Endothelial cell of umbilical vein (primary cell): ENCODE measurements at places on chromosomes 12 and 14. TPM values are rescaled to one million over a fixed set of nuclear protein-coding genes. Genes with fewer than 3 reads are reported as not detected.

The BCL2L2 gene
- 24.3 and 26.2 TPM in 2 replicates for total RNA-seq

The ANKRD33 gene
- total RNA-seq, result 0.95 and 1.2 TPM in 2 replicates

The CBLN3 gene
- total RNA-seq, result 5.0 and 8.6 TPM in 2 replicates

The NPAS3 gene
- 0.13 and 0.65 TPM in 2 replicates for total RNA-seq

The ARHGAP9 gene
- total RNA-seq, result 0.38 TPM in 1 of 2 replicates, not detected in the other

The TAS2R42 gene
- not detected in 2 replicates for total RNA-seq

The VTI1B gene
- 79.4 and 90.0 TPM in 2 replicates for total RNA-seq

The ZNF84 gene
- total RNA-seq, result 26.0 TPM in 2 replicates

The GLT1D1 gene
- total RNA-seq, result not detected in 2 replicates

The E2F7 gene
- 19.8 and 24.4 TPM in 2 replicates for total RNA-seq

The RNASE7 gene
- total RNA-seq, result not detected in 2 replicates

The B4GALNT3 gene
- total RNA-seq, result not detected in 2 replicates

The SAMD4A gene
- 88.8 and 95.3 TPM in 2 replicates for total RNA-seq

The ZDHHC22 gene
- total RNA-seq, result 0.24 and 0.28 TPM in 2 replicates

The MSI1 gene
- 0.12 TPM in 1 of 2 replicates, not detected in the other for total RNA-seq

The GPR135 gene
- 3.4 and 3.7 TPM in 2 replicates for total RNA-seq

The KRT79 gene
- not detected in 2 replicates for total RNA-seq

The LMO3 gene
- not detected in 2 replicates for total RNA-seq

The FOS gene
- total RNA-seq, result 9.2 and 63.2 TPM in 2 replicates

The CCDC196 gene
- not detected in 2 replicates for total RNA-seq

The SHMT2 gene
- 148 and 155 TPM in 2 replicates for total RNA-seq

The YARS2 gene
- total RNA-seq, result 26.8 and 28.4 TPM in 2 replicates

The LRIG3 gene
- 42.9 and 55.5 TPM in 2 replicates for total RNA-seq

The PLEK2 gene
- 3.8 and 4.7 TPM in 2 replicates for total RNA-seq

The SIX6 gene
- total RNA-seq, result not detected in 2 replicates

The FAM186B gene
- total RNA-seq, result 0.21 and 0.33 TPM in 2 replicates

The KIF5A gene
- 0.12 and 0.35 TPM in 2 replicates for total RNA-seq

The GYS2 gene
- total RNA-seq, result not detected in 2 replicates

The GNS gene
- 129 and 142 TPM in 2 replicates for total RNA-seq

The HOXC12 gene
- total RNA-seq, result not detected in 2 replicates

The CLEC1B gene
- not detected in 2 replicates for total RNA-seq

The NCAPD2 gene
- 77.3 and 90.1 TPM in 2 replicates for total RNA-seq

The RD3L gene
- total RNA-seq, result not detected in 2 replicates

The CCDC197 gene
- not detected in 2 replicates for total RNA-seq

The KRT6B gene
- not detected in 2 replicates for total RNA-seq

The HOTAIR gene
- total RNA-seq, result not detected in 2 replicates

The DIO2 gene
- 0.75 TPM in 1 of 2 replicates, not detected in the other for total RNA-seq

The DPF3 gene
- total RNA-seq, result 3.5 and 8.1 TPM in 2 replicates

The NID2 gene
- total RNA-seq, result 33.0 and 56.7 TPM in 2 replicates

The DYNLL1 gene
- 469 TPM in 2 replicates for total RNA-seq

The ANKS1B gene
- 0.38 and 0.42 TPM in 2 replicates for total RNA-seq

The SLC6A12 gene
- total RNA-seq, result not detected in 2 replicates

The A2M gene
- total RNA-seq, result 6.5 and 16.9 TPM in 2 replicates

The P2RX7 gene
- total RNA-seq, result 5.1 and 8.1 TPM in 2 replicates

The TEX52 gene
- total RNA-seq, result not detected in 2 replicates

The TMEM132D gene
- not detected in 2 replicates for total RNA-seq

The WSCD2 gene
- not detected in 2 replicates for total RNA-seq

The KCNK10 gene
- total RNA-seq, result not detected in 2 replicates
